Cortex of kidney (tissue), 1 donor: ENCODE measurements at places on chromosomes 13 and 19.

DNA sequence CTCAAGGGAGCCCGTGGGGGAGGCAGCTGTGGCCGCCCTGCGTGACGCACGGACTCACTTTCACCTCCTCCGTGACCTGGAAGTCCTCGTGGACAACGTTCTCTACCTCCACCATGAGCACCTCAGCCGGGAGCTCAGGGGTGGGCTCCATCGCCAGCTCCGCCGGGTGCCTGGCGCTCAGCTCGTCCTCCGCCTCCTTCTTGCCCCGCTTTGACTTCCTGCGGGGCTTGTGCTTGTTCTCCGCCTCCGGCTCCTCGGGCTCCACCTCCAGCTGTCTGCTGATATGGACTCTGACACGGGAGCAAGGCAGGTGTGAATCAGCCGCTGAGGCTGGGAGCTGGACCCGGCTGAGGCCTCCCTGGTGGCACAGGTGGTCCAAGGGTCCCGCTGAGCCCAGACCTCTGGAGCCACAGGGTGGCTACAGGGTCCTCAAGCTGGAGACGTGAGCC lies 8.2 kb downstream of the LONP1 start:
- DNase-seq, result no peak

GRCh38 chr13:81017513-81018152 lies 676.7 kb upstream of the SPRY2 start:
- DNase-seq, result no peak

GRCh38 chr13:113972451-113973217 lies 1.2 kb downstream of the C13orf46 start:
- DNase-seq, result no peak

- DNase-seq, result no peak
Measured at GRCh38 chr13:73138638-73139491, 80.1 kb downstream of the KLF5 start.

GRCh38 chr13:52739468-52740071 lies at the start of gene CNMD:
TSS of gene CNMD (minus strand) at chr13:52739820. CDS start at chr13:52739701, 119 bp downstream.
- DNase-seq, result no peak

GRCh38 chr19:56080669-56081401 lies 40.3 kb downstream of the ZNF787 start:
- DNase-seq, result no peak

GRCh38 chr13:110884517-110884916 lies 30.4 kb downstream of the ANKRD10 start:
- DNase-seq, result no peak

DNA sequence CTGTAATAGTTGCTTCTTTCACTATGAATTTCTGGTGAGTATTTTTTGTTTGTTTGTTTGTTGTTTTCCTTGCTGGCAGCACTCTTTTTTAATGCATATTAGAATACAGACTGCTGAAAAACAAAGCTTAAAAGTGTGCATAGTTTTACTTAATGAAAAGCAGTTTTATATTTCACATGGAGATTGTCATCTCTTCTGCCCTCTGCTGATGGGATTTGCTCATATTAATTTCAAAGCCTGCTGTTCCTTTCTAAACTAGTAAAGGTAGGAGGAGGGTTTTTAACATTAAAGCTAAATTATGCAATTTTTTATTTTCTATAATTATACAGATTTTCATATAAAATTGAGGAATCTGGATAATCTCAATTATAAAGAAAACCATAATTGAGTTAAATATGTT lies 692.6 kb upstream of the SLITRK1 start:
- DNase-seq, result no peak

DNA sequence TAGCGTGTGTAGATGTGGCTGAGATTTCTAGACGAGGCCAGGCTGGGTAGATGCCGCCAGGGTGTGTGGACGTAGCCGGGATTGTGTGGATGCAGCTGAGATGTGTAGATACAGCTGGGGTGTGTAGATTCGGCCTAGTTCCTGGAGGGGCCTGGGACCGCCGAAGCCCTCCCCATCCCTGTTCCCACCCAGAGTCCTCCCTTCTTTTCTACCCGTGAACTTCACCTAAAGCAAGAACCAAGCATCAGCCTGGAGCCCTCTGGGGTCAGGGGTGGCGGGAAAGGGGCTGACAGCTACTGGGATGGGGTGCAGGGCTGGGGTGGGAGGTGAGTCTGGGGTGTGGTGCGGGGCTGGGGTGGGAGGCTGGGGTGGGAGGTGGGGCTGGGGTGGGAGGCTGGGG lies 768 bp downstream of the TMPRSS9 start:
- DNase-seq, result no peak

DNA sequence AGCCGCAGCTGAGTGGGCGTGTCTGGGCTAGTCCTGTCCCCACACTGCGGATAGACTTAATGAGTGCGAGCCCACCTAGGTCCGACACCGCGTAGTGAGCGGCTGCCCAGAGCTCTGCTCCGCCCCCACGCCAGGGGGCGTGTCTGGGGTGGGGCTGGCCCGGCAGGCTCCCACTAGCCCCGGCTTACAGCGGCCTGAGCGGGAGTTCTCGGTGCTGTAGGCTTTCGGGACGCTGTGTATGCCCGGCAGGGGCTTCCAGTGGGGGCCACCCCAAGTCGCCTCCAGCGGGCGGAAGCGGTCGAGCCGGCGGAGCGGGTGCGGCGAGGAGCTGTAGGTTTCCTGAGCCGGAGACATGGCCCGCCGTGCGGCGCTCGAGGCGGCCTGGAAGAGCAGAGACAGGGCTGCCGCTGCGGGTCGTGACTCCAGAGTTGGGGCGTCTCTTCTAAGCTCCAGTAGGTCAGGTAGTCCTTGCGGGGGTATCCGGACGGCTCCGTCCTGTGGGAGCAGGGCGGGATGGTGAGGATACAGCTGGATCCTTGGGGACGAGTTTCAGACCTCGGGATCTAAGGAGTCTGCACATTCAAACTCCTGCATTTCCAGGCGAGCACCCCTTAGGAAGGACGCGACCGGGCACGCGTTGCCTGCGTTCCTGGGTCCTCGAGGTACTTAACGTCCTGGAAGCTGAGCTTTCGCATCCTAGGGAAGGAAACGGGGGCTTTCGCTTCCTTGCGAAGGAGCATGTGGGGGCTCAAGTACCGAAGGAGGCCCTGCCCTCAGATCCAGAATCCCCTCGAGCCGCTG lies 1.2 kb downstream of the CGB7 start:
- no peak for DNase-seq

DNA sequence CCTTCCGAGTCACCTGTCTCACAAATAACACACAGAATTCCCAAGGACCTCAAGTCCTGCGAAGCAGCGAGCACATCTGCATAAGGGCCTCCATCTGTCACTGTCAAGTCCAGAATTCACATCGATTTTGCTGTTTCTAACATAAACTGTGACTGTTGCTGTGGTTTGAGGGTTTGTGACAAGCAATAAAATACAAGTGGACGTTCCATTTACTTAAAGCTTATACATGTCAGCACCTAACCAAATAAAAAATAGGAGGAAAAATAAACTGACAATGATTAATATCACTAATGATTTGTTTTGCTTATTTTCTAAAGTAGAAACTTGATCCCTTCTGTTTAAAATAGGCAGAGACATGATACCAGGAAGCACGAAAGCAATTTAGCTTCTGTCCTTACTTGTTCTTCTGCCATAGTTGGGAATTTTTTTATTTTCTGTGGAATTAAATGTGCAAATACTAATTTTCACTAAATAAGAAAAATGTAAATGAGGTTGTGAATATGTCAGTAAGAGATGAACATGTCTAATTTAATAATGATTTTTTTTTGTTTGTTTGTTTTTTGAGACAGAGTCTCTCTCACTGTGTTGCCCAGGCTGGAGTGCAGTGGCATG lies 279.1 kb downstream of the FGF9 start:
- DNase-seq, result no peak

GRCh38 chr13:48923376-48923775 lies 52.3 kb upstream of the FNDC3A start:
- no peak for DNase-seq

- no peak for DNase-seq
Measured at GRCh38 chr13:103406967-103407366, 340.8 kb upstream of the SLC10A2 start.

DNA sequence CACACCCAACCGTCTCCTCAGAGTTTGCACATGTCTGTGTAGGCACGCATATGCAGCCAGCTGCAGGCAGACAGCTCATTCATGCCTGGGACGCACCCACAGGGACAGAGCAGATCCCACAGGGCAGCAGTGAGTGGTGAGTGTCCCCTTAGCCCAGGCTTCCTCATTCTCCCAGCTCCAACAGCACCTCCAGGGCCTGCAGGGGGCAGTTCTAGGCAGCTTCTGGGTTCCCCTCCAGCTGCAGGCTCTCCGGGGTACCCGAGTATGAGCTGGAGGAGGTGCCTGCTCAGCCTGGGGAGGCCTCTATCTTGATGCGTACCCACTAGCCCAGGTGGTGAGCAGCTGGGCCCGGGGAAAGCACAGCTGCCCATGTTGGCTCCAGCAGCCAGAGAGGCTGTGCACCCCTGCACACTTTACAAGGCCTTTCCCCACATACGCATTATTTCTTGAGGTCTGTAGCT lies 1.3 kb upstream of the SHANK1 start:
- no peak for DNase-seq

DNA sequence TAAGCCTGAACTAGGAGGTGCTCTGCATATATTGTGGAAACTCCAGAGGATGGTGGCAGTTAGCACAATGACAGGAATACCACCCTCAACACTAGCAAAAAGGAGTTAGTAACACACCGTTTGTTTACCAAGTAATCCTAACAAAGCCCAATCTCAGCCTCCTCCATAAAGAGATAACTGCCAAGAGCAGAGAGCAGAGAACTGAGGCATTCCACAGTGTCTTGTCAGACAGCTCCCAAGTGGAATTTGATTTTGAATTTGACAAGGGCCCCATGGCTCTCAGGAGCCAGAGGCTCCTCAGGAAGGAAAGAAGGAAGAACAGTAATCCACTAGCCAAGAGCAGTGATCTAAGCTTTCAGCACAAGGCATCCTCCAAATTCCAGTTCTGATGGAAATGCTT lies 298.6 kb downstream of the DCLK1 start:
- no peak for DNase-seq
